ENCODE measurements at places on chromosomes 16 and 17.

DNA sequence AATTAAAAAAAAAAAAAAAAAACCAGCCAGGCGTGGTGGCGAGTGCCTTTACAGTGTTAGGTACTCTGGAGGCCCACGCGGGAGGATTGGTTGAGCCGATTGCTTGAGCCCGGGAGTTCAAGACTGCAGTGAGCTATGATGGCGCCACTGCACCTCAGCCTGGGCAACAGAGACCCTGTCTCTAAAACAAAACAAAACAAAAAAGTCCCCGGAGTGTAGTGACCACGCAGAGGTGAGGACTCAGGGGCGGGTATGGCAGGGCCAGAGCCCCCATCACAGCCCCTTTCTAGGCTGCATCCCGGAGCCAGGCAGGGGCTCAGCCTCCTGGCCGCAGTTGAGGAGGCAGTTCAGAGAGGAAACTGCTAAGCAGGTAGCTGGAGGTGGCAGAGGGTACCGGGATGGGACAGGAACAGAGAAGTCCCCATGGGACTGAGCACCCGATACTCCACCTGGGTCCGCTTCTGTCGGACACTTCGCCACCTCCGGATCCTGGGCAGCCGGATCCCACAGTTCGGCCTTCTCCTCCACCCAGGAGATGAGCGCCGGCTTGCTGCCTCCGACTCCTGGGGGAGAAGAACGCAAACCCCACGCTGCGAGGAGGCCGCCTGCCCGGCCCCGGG lies 800 bp downstream of the ZNF747 start:
- peak; percentile 20 for DNase-seq

GRCh38 chr17:59839651-59840328 lies 53.0 kb downstream of the TUBD1 start:
- no peak for DNase-seq

DNA sequence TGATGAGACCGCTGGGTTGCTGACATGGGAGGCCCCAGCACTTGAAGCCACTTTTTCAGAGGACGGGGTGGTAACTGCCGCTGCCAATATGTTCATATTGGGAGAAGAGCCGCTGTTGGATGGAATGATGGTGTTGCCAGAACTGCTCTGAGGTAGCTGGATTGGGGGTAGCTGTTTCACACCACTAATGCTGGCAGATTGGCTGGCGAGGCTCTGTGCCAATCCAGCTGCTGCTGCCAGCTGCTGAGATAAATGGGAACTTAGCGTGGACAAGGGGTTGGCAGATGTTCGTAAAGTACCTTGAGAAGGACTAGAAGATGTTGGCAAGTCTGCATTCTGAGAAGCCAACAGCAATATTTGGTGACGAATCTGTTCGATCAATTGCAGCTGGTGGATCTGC lies 10.0 kb downstream of the SALL1 start:
- DNase-seq, result no peak

DNA sequence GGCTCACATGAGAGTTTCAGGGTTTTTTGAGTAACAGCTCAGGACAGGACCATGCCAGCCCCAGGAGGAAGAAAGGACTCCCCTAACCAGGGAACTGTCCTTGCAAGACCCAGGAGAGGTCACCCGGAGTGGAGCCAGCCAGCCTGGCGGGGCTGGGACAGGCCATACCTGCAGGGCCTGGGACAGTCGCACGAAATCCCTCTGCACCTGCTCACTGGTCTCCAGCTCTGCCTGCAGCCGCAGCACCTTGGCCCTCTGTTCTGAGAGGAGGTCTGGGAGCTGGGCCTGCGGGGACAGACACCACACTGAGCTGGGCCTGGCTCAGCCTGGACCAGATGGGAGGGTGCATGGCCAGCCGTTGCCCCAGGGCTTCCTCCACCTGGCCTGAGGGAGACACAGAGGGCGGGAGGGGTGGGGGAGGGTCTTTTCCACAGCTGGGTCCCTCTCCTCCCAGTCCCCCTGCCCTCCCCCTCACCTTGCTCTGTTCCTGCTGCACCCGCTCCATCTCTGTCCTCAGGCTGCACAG lies 19.7 kb downstream of the RABEP2 start:
- DNase-seq, result no peak

GRCh38 chr16:54645345-54645744 lies 285.3 kb upstream of the IRX5 start:
- no peak for DNase-seq

Data from RKO (cell line).